Activated CD4-positive, alpha-beta T cell treated with anti-CD3 and anti-CD28 coated beads, Interleukin-2, amount 10 ng/mL, durations not matched to agents 7 days and 5 days (primary cell): ENCODE measurements at places on chromosomes 11 and 22.

- DNase-seq = no peak
Observed at GRCh38 chr22:40212121-40212520, 34.4 kb downstream of the TNRC6B start.

GRCh38 chr22:32958001-32958400, 100.2 kb downstream of the SYN3 start:
- DNase-seq = no peak

DNA sequence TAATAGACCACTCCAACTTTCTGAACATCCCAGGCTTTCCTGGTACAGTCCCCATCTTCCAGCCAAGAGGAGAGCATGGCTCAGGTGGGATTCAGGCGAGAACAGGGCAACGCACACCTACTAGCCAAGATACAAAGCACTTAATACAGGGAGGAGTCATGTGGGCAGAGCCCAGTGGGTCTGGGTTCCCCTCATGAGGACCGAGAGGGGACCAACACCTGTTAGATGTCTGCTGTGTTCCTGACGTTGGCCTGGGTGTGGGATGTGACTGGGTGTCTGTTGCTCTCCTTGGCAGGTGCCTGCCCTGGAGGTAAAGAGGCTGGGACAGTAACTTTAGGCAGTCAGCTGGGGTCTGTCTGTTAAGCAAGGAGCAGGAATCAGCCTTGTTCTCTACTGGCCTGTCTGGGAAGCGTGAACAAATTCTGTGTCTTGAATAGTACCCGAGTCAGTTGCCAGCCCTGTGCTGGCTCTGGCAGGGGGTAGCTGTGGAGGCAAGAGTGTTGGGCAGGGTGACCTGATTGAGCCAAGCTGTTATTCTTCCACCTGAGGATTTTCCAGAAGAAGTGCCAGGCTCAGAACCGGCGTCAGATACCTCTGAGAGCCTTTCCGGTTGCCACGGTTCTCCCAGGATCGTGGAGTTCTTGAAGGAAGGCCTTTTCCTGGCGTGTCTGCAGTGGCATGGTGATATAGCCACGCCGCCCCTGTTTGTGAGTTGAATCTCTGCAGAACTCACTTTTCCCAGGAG, 56.3 kb downstream of the BCR start:
- DNase-seq = no peak

DNA sequence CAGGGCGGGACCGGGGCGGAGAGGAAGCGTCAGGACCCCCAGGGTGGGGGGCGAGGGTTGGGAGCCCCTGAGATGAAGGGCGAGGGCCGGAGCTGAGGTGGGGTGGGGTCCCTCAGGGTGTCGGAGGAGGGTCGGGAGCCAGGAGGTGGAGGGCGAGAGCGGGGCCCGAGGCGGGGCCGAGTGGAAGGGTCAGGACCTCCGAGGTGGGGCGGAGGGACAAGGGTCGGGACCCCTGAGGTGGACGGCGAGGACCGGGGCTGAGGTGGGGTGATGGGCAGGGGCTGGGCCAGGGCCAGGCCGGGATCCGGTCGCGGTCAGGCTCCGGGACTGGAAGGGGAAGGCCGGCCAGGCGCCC, 409 bp downstream of the SMC1B start:
- DNase-seq = no peak

GRCh38 chr11:34464591-34465051, 25.9 kb downstream of the CAT start:
- no peak for DNase-seq

DNA sequence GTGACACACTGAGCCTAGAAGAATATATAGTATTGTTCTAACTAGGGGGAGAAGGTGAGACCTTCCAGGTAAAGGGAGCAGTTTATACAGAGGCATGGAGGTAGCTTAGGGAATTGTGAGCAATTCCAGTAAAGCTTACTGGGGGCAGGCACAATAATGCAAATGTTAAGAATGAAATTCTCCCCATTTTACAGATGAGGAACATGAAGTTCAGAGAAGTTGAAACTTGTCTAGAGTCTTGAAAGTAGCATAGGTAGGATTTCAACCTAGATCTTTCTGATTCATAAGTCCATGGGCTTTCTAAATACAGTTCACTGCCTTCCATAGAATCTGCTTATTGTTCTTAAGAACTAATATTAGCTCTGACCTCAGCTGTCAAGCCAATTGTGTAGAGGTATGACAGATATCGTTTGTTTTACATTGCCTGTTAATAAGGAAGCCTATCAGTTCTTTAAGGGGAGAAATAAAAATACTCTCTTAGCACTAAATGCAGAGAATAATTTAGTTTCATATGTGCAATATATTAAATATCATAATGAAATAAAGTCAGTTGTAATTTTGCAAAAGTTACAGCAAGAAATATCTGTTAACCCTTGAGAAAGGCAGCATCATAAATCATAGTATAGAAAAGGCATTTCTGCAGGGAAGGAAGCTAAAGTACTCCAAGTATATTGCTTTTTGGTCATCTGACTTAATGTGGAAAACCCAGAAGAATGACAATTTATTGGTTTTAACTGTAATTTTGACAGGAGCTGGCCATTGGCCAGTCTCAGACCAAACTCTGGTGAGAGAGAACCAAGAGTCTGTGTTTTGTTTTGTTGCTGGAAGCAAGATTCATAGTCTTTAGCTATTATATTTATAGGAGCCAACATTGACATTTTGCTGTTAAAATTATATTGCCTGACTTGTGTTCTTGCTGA, 181.8 kb downstream of the UVRAG start:
- DNase-seq = no peak

- DNase-seq = peak; percentile 54
Observed at GRCh38 chr11:76805206-76805913, 22.2 kb downstream of the TSKU start.

- no peak for DNase-seq
Observed at GRCh38 chr11:113072237-113072858, 111.1 kb downstream of the NCAM1 start.

DNA sequence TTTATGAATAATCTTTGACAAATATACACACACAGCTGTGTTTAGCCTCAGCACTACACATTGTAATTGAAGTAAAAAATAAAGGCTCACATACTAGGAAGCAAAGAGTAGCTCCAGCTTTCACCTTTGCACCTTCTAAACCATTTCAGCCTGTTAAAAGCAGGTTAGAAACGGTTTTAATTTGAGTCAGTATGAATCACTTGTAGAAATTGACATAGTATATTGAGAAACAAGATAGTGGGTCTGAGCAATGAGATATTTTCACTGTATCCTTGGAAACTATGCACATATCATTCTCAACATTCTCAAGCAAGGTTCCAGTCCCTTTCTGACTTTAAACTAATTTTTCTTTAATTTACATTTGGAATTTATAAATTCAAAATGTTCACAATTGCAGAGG, 380.3 kb downstream of the AASDHPPT start:
- no peak for DNase-seq

- DNase-seq = no peak
Observed at GRCh38 chr11:96614846-96615245, 225.0 kb downstream of the JRKL start.

GRCh38 chr22:22822106-22822505, 65.5 kb upstream of the IGLL5 start:
- no peak for DNase-seq

DNA sequence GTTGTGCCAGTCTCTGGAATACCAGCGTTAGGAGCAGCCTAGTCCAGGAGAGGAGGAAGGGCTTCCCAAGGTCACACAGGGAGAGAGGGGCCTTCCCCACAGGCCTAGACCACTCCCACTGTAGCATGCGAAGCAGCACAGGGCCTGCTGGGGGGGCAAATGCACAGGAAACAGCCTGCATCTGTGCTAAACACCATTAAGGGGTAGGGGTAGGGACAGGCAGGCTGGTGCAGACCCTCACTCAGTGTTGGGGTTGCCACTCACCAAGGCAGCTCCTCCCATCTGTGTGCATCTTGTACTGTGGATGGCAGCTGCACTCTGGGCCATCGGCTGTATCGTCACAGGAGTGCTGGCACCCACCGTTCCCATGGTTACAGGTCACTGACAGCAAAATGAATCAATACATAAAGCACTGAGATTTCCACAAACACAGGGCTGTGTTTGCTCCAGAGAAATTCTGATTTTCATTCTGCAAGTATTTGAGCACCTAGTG, 24.9 kb downstream of the SCUBE2 start:
- no peak for DNase-seq

DNA sequence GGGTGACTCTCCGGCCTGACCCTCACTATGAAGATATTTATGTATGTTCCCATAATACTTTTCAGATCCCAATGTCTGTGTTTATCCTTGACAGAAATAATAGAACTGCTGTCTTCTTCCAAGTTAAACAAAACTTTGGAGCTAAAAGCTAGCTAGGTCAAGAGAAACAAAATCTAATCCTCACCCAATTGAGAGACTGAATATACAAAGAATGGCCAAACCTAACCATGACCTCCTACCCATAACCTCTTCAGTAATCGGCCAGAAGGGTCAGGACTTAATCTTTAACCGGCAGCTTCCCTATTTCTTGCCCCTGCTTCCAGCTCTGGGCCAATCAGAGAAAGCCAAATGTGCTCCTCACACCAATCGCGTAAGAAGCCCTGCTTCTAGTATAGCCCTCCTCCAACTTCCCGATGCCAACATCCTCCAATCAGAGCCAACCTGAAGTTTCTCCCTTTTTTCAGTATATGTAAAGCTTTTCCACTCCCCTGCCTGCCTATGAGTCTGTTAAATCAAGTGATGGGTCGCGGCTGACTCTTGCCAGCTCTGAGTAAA, 1.7 kb upstream of the DDX6 start:
- peak; percentile 78 for DNase-seq

- no peak for DNase-seq
Observed at GRCh38 chr11:77598195-77598594, 8.4 kb downstream of the AQP11 start.

- DNase-seq = peak; percentile 40
Observed at GRCh38 chr11:3056296-3057068, 741 bp downstream of the CARS1 start.

GRCh38 chr22:45120931-45121330, 42.8 kb upstream of the NUP50 start:
- no peak for DNase-seq

DNA sequence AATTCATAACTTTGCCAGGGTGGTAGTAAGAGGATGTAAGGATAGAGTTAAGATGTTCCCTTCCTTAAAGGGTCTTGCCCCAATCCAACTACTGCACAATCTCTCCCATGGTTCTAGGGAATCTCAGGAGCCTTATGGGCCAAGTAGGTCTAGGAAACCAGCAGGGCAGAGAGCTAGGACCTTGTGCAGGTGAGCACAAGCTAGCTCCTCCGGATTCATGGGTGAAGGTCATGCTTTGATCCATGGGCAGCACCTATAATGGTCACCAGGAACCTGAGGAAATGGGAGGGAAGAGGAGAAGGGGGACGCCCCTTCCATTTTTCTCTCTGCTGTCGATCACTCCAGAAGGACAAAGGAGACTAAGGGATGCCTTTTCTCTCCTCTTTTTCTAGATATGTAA, 16.8 kb downstream of the KCNJ11 start:
- DNase-seq = no peak

- no peak for DNase-seq
Observed at GRCh38 chr11:88454881-88455280, 117.3 kb upstream of the CTSC start.

- DNase-seq = peak; percentile 12
Observed at GRCh38 chr11:22920939-22921565, 60.8 kb upstream of the CCDC179 start.

GRCh38 chr22:29145321-29146072, 60.2 kb upstream of the EMID1 start:
- no peak for DNase-seq

DNA sequence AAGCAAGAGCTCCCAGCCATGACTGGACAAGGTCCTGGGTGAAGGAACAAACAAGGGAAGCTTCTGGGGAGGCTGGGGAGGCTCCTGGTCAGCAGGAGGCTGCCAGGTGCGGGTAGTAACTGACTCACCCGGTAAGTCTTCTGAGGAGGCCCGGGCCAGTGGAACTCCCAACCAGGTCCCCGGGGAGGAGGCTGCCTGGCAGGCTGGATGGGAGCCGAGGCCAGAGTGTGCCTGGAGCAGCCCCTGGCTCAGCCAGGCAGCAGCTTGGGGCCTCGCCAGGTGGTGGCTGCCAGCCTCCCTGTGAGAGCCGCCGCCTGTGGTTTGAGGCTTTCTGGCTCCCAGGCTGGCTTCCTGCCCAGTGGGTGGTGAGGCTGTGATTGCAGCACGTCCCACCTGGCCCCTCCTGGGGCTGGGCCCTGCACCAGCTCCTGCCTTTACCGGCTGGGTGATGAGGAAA, 46.2 kb downstream of the IGF2 start:
- DNase-seq = peak; percentile 56

GRCh38 chr11:130223291-130223971, 63.8 kb downstream of the ST14 start:
- no peak for DNase-seq

DNA sequence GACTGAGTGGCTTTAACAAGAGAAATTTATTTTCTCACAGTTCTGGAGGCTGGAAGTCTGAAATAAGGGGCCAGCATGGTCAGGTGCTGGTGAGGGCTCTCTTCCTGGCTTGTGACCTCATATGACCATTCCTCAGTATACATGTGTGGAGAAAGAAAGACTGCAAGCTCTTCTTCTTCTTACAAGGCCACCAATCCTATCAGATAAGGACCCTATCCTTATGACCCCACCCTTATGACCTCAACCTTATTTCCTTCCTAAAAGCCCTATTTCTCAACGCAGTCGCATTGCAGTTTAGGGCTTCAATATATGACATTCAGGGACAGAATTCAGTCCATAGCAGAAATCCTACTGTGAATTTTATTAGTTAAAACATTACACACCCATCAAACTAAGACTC, 124.4 kb upstream of the RAG2 start:
- no peak for DNase-seq

DNA sequence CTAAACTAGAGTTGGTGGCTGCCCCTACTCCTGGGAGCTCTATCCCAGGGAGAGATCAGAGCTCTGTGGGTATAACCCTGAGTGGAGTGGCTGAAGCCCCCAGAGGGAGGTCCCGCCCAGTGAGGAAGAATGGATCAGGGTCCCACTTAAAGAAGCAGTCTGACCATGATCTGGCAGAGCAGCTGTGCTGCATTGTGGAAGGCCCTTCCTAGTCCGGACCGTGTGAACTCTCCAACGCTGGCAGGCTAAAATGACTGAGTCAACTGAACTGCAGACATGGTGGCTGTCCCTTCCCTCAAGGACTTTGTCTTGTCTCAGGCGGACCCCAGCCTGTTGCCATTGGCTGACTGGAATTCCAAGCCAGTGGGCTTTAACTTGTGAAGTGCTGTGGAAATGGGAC, 494.2 kb downstream of the FAM181B start:
- no peak for DNase-seq

- DNase-seq = no peak
Observed at GRCh38 chr11:62217191-62217748, 8.8 kb downstream of the SCGB2A1 start.

DNA sequence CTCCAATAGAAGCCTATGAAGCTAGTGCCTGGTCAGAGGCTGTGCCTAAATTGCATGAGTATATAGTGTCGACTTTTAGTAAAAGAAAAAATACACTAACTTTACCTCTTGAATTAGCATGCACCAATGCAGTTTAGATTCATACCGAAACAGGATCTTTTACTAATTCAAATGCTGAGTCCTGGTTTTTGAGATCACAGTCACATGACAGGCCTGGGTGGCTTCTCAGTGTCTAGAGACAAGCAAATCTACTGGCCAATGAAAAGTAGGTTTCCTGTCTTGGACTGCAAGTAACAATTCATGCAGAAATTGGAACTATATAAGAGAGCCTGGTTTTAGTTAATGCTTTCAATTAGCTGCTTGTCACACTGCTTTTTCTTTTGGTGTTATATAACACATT, 7.2 kb downstream of the ARHGEF12 start:
- DNase-seq = no peak

- no peak for DNase-seq
Observed at GRCh38 chr11:123578778-123579481, 75.5 kb downstream of the SCN3B start.
